ENCODE measurements at places on chromosomes 3 and 15.

- DNase-seq, result no peak
These were observed 62.4 kb upstream of the PCSK6 start for GRCh38 chr15:101551696-101552591.

DNA sequence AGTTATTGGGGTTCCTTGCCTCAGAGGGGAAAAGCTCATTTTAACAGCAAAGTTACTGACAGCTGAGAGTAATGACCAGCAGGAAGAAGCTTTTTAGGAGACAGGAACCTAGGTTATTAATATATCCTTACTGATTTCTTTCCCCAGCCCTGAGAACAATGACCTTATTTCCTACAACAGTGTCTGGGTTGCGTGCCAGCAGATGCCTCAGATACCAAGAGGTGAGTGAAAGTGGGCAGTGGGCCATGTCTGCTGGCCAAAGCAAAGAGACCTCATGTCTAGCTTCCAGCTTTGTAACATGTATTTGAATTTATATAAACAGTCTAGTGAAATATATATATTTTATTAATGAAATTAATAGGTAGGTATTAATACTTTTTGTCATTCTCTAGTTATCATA is 5.0 kb downstream of the CCNDBP1 start:
- DNase-seq, result no peak

DNA sequence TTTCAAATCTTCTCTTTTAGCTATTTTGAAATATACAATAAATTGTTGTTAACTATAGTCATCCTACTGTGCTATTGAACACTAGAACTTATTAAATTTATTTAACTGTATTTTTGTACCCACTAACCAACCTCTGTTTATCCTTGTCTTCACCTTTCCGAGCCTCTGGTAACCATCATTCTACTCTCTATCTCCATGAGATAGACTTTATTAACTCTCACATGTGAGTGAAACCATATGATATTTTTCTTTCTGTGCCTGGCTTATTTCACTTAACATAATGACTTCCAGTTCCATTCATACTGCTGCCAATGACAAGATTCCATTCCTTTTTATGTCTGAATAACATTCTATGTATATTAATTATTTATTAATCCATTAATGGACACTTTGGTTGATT is 15.8 kb upstream of the SLC15A2 start:
- no peak for DNase-seq

DNA sequence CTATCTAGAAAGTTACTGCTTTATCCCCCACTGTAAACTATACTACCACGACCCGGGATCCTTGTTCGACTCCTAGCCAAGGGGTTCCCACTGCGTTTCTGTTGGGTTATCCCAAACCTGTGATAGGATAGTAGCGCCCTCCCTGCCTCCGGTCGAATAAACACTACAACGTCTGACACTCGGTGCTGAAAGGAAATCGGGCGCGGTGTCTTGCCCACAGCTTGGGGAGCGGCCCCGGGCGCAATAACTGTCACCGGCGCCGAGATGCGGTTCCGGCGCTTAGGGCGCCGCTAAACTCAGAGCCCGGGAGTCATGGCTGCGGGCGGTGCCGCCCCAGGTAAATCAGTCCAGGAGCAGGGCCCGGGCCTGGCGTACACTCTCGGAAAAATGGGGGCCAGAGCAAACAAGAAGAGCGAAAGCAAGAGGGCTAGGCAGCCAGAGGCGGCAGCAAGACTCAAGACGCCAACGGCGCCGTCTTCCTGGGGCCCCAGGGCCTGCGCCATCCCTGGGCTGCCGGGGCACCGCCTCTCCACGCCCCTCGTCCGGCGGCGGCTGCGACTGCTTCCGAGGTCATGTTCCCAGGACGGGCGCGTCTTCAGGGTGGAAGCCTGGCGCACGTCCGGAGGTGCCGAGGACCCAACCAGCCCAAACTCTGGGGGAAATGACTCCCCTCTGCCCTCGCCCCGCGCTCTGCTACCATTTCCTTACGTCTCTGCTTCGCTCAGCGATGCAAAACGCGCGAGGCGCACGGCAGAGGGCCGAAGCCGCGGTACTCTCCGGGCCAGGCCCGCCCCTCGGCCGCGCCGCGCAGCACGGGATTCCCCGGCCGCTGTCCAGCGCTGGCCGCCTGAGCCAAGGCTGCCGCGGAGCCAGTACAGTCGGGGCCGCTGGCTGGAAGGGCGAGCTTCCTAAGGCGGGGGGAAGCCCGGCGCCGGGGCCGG is at the start of gene DUT:
Gene DUT, plus strand, starts transcription at position 575 of the 941 bp plus-strand sequence. Its CDS starts 87 bp downstream, at position 662.
- DNase-seq, result peak; percentile 27

- no peak for DNase-seq
These were observed 230.0 kb downstream of the ADAMTS9 start for GRCh38 chr3:64457811-64458210.

DNA sequence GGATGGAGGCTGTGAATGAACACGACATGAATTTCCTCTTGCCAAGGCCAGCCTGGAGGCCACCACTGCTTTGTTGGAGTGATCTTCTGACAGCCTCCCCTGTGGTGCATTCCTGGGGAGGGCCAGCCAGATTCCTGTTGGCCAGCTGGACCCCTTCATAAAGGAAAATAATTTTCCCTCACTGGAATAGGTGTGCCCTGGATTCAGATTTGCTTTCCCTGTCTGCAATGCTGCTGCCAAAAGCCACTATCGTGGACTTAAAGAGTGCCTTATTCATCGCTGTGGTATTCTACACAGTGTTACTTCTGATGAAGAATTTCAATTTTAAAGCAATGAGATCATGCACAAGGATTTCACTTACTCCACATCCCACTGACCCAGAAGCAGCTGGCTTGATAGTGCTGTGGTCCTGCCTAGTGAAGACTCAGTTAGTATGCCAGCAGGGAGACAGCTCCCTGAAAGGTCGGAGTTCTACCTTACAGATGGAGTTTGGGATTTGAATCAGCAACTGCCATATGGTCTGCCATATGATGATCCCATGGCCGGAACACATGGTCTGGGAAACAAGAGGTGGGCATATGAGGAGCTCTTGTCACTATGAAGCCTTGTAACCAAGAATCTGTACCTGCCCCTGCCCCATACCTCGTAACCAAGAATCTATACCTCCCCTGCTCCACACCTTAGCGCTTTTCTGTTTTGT is 145.2 kb downstream of the KLF13 start:
- no peak for DNase-seq

- no peak for DNase-seq
These were observed 8.4 kb upstream of the GSK3B start for GRCh38 chr3:120102674-120103073.

DNA sequence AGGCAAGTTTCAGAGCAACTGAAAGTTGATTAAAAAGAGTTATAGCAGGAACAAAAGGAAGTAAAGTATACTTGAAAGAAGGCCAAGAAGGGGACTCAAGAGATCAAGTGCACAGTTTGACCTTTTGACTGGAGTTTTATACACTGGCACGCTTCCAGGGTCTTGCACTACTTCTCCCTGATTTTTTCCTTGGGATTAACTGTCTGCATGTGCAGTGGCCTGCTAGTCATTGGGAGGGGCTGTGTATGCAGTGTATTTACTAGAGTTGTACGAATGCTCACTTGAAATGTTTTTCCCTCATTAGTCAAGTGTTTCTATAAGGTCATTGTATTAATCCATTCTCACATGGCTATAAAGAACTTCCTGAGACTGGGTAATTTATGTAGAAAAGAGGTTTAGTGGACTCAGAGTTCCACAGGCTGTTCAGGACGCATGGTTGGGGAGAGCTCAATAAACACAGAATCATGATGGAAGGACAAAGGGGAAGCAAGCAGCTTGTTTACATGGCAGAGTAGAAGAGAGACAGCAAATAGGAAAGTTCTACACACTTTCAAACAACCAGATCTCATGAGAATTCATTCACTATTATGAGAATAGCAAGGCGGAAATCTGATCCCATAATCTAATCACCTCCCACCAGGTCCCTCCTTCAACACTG is 571.8 kb downstream of the ZPLD1 start:
- DNase-seq, result no peak

DNA sequence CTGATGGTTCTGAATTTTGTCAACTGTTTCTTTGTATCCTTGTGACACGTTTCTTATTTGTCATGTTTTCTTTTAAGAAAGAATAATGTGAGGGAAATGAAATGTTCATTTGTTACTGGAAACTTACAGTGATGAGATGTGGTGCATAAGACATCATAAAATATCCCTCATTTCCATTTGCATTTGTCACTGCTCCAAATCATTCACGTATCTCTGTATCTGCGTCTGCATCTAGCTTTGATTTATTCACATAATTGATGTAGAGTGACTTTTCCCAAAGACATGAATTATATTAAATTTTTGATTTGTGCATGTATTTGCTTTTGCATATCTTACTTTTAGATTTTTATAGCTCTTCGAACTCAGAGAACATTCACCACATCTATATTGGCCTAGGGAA is 66.8 kb downstream of the CHL1 start:
- no peak for DNase-seq

DNA sequence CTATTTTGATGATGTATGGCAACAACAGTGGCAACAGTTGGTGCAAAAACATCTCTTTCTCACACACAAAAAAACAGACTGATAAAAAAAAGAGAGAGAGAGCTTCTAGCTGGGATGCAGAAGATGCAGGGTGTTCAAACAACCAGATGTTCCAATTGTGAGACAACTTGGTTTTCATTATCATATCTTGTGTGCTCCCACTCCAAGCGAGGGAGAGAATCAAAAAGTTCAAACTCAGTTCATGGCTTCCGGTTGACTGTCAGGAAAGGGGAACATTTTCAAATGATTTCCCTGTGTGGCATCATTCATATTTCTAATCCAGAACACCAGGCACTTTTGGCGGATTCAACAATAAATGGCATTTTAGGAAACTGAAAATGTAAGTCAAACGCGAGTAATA is 72.1 kb downstream of the RSL24D1 start:
- DNase-seq, result no peak

DNA sequence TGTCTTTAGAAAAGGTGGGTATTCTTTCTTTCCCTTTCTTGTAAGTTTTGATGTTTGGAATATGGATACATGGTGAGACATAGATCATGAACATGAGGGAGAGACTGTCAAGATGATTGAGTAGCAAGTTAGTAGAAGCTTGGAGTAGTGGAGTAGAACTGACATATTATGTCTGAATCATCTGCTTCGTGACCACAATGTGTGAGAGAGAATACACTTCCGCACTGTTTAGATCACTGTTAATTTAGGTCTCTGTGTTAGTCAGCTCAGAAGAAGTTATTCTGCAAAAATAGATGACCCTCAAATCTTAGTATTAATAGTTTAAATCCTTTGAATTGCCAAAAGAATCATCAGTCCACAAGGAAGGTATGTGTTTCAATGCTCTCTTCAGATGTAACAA is 151.0 kb downstream of the OXSM start:
- no peak for DNase-seq

- DNase-seq, result no peak
These were observed 56.0 kb downstream of the ATP2B2 start for GRCh38 chr3:10449436-10449835.

GRCh38 chr3:132378-132777 is 64.2 kb upstream of the CHL1 start:
- no peak for DNase-seq

DNA sequence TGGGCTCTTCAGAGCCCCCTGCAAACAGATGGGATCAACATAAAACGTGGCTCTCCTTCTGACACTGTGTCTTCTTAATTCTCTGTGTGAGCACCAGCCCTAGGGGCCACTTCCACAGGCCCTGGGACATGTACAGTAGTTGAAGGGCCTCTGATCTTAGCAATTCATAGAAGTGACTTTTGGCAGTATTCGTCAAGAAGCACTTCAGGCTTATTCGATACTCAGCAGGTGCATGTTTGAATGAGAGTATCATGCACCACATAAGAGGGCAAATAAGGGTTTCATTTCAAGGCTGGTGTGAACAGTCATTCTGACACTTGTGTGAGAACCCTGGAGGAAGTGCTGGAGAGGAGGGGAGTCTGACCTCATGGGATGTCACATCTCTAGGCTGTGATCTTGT is 113.9 kb downstream of the GABRG3 start:
- no peak for DNase-seq

DNA sequence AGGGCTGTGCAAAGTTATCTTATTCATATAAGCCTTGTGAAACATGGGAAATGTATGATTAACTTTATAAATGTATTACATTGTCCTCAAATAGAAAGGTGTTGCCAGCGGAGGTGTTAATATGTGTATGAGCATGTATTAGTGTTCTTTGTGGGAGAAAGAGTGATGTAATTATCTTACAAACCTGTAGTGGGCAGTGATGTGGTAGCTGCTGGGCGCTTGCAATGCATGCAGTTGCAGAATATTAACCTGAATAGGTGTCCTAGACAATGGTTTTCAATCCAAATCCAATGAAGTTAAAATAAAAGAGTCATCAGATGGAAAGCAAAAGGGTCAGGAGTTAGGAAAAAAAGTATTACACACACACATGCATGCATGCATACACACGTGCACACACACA is 881.3 kb upstream of the CADM2 start:
- DNase-seq, result no peak

- no peak for DNase-seq
These were observed 21.6 kb upstream of the PRR23E start for GRCh38 chr3:127171320-127171719.

DNA sequence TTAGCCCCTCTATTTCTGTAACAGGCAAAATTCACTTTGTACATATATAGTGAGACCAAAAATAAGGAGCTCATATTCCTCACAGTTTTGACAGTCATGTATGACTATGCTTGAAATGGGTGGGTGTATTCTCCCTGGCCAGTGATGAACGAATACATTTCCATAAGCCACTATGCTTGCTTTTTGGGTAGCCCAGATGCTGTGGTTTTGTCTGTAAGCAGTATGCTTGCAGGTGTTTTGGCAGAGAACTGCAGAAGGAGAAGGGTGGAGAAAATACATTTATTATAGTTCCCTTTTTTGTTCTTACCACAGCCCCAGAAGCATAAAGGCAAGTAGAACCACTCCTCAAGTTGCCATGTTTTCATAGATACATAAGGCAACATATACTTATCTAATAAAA is 131.2 kb downstream of the RBMS3 start:
- no peak for DNase-seq

DNA sequence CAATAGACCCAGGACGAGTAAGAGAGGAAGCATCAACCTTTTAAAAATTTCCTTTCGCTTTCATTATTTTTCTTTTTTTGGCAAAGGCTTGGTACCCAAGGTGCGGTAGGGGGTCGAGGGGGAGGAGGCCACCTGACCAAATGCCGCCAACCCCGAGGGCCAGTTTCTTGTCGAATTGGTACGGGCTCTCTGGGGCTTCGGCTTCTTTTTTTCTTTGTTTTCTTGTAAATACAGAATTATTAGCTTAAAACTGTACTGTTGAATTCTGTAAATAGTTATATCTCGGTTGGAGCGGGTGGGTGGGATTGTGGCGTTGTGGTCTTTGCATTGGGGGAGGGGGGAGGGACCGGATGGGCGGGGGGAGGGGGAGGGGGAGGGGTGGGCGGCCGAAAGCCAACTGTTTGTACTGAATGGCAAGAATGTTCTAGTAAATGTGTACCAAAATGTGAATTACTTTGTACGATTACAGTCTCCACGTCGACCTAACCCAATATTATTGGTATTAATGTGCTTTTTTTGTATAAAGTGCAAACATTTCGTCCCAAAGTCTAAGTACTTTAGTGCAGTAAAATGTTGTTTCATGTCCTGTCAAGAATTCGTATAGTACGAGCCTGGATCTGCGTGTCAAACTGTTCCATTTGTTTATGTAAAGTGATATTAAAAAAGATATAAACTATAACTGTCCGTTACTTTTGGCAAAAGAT is 4.7 kb downstream of the ZIC1 start:
- no peak for DNase-seq
